ENCODE measurements at places on chromosomes 2 and 18.

GRCh38 chr2:54577944-54578647 lies 122.0 kb downstream of the SPTBN1 start:
- DNase-seq = no peak

GRCh38 chr2:171509945-171510731 lies 12.1 kb upstream of the CYBRD1 start:
- no peak for DNase-seq

- no peak for DNase-seq
Measured at GRCh38 chr2:177270531-177270930, 6.0 kb upstream of the NFE2L2 start.

GRCh38 chr2:153509133-153509532 lies 30.6 kb upstream of the RPRM start:
- DNase-seq = no peak

DNA sequence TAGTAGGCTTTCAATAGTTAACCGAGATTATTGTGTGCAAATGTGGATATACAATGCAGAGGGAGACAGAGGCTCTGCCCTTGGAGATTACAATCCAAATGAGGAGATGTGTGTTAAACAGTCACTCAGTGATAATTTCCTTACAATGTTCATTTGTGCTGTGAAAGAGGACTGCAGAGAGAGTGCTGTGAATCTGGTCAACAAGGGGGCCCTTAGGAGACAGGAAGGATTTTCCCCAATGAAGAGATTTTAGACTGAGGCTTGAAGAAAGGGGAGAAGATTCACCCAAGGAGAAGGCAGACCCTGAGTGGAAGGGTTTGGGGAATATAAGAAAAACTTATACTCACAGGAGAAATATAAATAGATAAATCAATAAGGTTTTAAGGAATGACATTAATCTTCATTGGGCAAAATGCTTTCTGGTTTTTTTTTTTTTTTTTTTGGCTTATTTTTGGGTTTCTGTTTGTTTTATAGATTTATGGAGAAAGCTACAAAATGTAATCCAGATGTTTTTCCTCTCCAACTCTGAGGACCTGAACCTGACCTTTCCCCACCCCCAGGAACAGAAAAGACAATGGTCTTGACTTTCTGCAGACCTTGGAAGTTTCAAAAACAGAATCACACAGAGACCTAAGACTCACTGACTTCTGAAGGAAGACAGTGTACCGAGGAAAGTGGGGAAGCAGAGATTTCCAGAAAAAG lies 151.3 kb upstream of the SERPINE2 start:
- DNase-seq = no peak

Measured in left hindlimb (tissue), 1 donor.